ENCODE measurements at places on chromosomes 6 and 20. TPM values are rescaled to one million over a fixed set of nuclear protein-coding genes. Genes with fewer than 3 reads are reported as not detected.

The GSTA2 gene
- 10.7 TPM for total RNA-seq

The RRP36 gene
- total RNA-seq, result 60.6 TPM

The PPIL6 gene
- 7.9 TPM for total RNA-seq

The SYCP2L gene
- 11.8 TPM for total RNA-seq

The IGF2R gene
- total RNA-seq, result 144 TPM

The TBPL1 gene
- total RNA-seq, result 48.4 TPM

The DAAM2 gene
- 6.3 TPM for total RNA-seq

The TSHZ2 gene
- 22.9 TPM for total RNA-seq

The ALDH8A1 gene
- total RNA-seq, result 0.40 TPM

The FOXS1 gene
- total RNA-seq, result not detected

The FAM83D gene
- total RNA-seq, result 12.6 TPM

The CRISP2 gene
- total RNA-seq, result not detected

The GGTLC1 gene
- total RNA-seq, result not detected

The HCRTR2 gene
- total RNA-seq, result not detected

The PI16 gene
- total RNA-seq, result not detected

The IL17A gene
- not detected for total RNA-seq
